ENCODE measurements at places on chromosomes 5 and 9.
A peak's percentile ranks its signal among the peaks of the same experiment; 100 is the strongest.

DNA sequence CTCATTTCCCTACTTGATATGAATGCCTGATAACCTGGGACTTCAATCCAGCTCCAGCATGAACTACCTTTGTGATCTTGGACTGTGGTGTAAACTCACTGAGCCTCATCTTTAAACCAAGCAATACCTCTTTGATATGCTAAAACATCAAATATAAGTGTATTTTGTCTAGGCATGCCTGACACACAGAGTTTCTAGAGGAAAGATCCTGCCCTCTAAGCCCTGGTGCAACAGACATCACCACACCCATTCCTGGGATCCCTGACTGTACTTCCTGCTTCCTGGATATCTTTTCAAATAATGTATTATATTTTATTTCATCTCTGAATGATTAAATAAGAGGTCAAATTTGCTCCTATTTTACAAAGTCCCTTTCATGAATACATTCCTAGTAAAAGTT, 55.8 kb downstream of the ANXA2R start:
- no peak for DNase-seq

DNA sequence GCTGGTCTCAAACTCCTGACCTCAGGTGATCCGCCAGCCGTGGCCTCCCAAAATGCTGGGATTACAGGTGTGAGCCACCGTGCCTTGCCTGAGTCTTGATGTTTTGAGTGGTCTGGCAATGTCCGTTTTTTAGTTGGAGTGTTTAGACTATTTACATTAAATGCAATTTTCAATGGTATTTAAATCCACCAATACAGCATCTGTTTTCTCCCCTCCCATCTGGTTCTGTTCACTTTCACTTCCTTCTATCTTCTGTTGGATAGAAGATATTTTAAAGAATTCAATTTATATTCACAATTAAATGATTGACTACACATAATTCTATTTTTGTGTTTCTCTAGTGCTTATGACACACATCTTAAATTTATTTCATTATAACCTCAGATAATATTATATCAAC, 26.0 kb upstream of the PCAT7 start:
- DNase-seq: no peak

DNA sequence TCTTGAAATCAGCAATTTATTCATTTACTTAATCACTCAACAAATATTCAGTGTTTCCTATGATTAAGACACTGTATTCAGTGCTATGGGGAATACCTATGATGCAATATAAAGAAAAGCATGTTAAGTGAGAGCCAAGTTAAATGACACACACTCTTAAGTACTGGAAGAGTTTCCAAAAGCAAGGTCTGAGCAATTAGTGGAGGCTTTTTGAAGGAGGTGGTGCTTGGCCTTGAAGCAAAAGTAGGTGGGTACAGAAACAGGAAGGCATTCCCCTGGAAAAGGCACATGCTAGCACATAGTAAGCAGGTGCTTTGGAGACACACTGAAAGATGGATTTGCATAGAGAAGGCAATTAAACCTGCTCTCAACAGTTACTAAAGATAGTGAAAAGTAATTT, 4.0 kb downstream of the TSLP start:
- DNase-seq: no peak

DNA sequence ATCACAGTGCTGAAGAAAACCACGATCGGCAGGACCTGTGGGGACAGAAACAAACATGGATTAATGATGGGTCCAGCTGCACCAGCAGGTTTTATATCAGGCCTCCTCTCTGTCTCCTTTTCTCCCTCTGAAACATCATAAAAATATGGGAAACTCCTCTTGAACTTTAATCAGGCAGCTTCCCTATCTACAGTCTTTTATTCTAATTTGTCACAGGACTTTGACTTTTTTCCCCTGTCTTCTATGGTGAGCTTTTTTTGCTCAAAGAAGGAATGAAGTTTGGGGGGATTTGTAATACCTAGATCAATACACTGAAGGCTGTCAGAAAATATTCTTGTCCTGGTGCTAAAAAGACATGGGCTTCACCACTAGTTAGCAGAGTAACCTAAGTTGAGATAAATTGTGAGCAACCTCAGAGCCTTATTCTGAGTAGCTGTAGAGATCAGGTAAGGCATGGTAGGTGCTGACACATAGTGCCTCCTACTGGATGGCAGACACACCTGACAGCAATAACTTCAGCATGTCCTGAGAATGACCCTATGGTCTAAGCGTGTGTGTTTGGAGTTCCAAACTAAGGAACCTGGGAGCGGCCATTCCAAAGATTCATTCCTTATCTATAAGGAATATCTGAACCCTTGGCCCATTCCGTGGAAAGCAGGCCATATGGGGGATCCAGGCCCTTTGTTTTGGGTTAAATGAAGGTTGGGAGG, 46.2 kb downstream of the SLC28A3 start:
- no peak for DNase-seq

DNA sequence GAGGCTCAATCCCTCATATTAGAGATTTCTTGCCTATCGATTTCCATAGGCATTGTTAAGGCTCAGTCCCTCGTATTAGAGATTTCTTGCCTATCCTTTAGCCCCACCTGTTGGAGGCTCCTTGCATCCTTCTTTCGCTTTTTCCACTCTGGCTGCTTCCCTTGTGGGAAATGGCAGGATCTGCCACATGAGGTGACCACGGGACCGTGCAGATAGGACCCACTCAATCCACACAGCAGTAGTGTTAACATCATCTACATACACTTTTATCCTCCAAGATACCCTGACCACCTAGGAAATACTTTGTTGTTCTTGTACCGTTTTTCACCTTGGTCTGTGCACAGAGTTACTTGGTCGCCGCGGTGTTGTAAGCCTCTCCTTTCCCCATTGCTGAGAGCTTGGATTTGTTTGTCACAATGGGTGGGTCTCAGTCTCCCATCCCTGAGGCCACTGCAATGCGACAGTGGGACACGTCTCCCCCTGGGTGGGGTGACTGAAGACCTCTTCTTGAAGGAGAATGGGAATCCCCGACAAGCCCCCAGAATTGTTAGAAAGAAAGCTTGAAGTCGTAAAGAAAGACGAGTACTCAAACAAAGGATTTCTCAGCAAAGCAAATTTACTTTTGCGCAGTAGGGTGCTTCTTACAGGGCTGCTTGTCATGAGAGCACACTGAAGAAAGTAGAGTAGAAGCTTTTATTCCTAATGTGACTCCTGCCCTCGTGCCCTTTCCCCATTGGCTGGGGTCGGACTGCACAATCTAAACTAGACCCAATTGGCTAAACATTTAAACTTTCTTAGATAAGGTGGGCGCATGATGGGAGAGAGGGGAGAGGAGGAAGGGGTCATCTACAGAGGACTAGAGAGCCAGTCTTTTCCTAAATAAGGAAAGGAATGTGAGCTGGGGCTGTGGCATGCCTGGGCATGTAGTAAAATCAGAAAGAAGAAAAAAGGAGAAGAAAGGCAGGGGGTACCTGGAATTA, 19.8 kb downstream of the IFT74 start:
- peak; percentile 74 for DNase-seq

DNA sequence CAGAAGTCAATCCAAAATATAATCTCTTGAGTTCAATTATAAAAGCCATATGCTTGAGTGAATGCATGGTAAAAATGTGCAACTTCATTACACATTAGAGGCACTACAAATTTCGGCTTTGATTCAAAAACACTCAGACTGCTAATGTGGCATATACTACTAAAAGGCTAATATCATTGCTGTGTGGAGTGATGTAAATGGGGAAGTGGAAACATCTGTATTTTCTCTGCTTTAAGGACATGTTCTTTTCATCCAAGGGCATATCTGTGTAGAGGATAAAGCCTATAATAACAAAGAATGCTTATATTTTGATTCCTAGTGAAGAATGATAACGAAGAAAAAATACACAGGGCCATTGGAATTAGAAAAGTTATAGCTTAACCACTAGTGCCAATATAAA, 643.9 kb upstream of the ZNF608 start:
- no peak for DNase-seq
